ENCODE measurements at places on chromosomes 7 and 10.
A peak's percentile ranks its signal among the peaks of the same experiment; 100 is the strongest.

DNA sequence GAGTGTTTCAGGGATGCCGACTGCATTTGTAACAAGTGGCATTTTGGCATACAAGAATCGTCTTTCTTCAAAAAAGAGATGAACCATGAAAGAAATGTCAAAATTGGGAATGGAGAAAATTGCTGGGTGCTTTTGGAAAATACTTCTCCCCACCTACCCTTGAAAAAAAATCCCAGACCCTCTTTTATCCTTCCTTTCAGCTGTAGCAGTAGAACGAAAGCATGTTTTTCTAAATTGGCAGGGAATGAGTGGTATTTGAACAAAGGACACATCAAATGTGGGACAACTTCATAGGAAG is 187.5 kb downstream of the NRP1 start:
- DNase-seq, result no peak

- peak; percentile 99 for DNase-seq
Observed at GRCh38 chr7:80883154-80884025, 35.5 kb downstream of the SEMA3C start.

DNA sequence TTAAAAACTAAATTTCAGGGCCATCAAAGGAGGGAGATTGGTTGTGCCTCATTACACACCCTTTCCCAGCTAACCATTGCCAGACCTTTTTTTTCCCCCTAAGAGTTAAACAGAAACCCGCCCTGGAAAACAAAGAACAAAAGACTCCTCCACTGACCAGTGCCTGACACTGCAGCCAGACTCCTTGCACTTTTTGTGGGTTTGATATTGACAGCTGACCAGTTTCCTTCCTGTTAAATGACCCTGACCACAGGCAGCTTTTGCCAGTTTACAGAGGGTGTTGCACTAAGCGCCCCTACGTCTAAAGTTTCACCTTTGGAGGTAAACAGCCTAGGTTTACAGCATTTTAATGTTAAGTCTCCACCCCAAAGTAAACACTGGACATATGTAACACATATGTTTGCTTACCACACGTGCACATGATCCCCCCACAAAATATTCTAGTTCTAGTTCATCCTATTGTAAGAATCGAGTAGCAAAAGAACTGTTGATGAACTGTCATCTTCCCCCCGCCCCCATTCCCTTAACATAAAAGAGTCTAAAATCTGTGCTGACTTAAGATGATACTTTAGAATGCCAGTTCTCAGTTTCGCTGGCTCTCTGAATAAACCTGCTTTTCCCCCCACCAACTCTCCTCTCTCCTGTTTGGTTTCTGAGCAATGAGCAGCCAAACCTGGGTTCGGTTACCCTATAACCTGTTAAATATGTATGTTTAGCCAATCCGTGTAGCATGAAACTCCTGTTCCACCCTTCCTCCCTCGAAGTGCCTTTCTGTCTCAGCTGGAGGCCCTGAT is 38.0 kb downstream of the FOXI2 start:
- no peak for DNase-seq

- DNase-seq, result no peak
Observed at GRCh38 chr10:31574577-31574976, 255.6 kb downstream of the ZEB1 start.

DNA sequence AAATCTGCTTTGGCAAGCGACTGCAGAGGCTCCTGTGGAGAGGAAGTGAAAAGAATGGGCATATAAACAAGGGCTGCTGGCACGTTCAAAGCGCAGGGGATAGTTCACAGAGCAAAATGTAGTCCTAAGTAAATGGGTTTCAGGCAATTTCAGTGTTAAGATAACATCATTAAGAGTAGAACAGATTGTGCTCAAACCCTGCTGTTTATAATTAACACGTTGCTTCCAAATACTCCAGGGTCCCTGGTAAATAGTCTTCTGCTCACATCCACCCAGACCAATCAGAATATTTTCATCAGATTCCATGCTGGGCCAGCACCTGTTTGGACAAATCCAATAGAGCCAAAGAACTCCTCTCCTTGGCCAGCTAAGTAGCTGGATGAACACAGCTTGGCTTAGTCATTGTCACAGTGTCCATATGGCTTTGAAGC is 81.4 kb downstream of the ORC5 start:
- DNase-seq, result no peak

Measured in fibroblast of lung (primary cell).